ENCODE measurements at places on chromosomes 4 and X.
A peak's percentile ranks its signal among the peaks of the same experiment; 100 is the strongest.

- DNase-seq: no peak
These were observed 107.2 kb downstream of the ATP11C start for GRCh38 chrX:139825618-139826017.

DNA sequence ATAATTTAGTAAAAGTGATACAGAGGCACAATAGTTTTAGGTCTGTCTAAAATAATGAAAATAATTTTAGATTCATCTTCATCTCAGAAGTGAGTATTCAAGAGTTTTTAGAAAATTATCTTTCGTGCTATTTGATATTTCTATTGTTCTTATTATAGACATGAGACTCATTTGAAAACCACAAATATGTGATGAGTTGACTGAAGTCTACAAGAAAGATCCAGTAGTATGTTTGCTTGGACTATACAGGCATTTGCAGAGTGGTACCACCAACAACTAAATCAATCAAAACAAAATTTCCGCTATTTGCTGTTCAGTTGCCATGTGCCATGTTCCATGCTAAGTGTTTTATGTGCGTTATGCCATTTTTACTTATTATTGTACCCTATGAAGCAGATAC is 1318.5 kb downstream of the STIM2 start:
- DNase-seq: no peak

DNA sequence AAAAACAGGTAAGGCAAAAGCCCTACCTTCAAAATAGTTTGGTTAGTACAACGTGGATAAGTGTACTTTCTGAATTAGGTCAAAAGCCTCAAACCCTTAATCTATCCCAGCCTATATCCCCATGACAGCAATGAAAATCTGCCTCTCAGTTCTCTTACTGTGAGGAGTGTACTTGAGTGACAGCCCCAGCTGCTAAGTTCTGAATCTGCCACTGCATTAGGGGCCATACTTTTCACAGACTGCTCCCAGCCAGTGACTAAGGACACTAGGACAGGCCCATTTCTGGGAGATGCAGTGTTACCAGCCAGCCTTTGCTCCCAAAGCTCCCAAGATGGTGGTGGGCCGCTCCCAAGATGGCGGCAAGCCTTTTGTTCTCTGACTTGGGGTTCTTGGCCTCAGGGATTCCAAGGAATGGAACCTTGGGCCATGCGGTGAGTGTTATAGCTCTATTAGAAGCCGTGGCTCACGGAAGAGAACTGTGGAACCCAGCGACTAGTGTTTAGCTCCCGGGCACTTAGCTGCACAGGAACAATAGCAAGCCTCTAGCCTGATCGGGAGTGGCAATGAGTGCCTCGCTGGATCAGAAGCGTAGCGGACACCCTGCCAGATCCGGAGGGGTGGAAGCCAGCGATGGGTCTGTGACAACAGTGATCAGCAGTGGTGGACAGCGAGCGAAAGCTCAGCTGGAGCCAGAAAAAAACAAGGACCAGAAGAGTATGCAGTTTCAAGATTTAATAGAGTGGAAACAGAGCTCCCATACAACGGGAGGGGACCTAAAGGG is 175.6 kb upstream of the NRK start:
- DNase-seq: no peak

- peak; percentile 4 for DNase-seq
These were observed 82.4 kb upstream of the HPRT1 start for GRCh38 chrX:134377537-134377936.

- no peak for DNase-seq
These were observed 81.8 kb upstream of the TEX13A start for GRCh38 chrX:105302246-105302645.

- DNase-seq: no peak
These were observed 116.7 kb upstream of the CXCL13 start for GRCh38 chr4:77488882-77489281.

- DNase-seq: no peak
These were observed 126.3 kb downstream of the PRDM5 start for GRCh38 chr4:120796271-120796670.

GRCh38 chr4:157701695-157701994 is 471.2 kb downstream of the GASK1B start:
- DNase-seq: no peak

DNA sequence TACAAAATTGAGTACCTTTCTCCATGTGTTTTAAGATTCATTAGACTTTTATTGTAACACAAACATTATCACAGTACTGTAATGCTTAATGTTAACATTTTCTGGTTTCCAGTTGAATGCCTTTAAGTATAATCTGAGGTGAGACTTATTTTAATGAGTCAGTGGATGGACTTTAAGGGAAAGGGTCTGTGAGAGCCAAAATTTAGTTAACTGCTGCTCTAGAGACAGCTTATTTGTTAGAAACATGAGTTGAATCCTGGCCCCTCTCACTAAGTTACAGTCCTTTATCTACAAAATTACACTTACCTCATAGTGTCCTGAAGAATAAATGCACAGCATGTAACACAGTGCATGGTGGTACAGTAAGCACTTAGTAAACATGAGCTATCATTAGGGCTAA is 66.0 kb downstream of the PGRMC2 start:
- DNase-seq: no peak

- no peak for DNase-seq
These were observed 94.4 kb upstream of the AMOT start for GRCh38 chrX:112935029-112935428.

GRCh38 chr4:73259571-73260090 is 1.0 kb upstream of the ANKRD17 start:
- DNase-seq: no peak

GRCh38 chr4:25032126-25032525 is 1.4 kb upstream of the LGI2 start:
- peak; percentile 30 for DNase-seq

DNA sequence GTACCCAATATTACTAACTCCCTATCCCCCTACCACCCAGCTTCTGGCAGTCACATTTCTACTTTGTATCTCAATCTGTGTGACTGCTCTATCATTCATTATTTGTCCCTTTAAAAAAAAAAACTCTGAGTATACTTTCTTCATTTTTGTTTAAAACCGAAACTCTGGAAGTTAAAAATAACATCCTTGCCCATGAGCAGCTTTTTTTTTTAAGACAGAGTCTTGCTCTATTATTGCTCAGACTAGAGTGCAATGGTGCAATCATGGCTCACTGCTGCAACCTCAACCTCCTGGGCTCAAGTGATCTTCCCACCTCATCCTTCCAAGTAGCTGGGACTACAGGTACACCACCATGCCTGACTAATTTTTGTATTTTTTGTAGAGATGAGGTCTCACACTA is 15.8 kb downstream of the UBE2K start:
- DNase-seq: no peak

- no peak for DNase-seq
These were observed 201.6 kb downstream of the STIM2 start for GRCh38 chr4:27062256-27062655.

DNA sequence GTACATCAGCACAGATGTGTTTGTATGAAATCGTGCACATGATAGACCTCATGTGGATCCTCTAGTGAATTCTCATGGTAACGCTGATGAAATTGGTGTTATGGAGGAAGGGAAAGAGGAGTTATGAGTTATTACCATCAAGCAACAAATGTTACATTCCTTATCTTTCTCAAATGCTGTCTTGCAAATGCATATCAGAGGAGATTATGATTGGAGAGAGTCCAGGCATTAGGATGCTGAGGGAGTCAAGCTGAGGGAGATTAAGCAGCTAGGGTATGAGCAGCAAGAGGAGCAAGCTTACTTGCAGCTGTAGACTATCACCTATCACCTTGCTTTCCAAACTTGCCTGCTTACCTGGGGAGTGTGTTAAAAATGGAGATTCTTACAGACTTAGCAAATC is 36.8 kb upstream of the SFRP2 start:
- DNase-seq: no peak

DNA sequence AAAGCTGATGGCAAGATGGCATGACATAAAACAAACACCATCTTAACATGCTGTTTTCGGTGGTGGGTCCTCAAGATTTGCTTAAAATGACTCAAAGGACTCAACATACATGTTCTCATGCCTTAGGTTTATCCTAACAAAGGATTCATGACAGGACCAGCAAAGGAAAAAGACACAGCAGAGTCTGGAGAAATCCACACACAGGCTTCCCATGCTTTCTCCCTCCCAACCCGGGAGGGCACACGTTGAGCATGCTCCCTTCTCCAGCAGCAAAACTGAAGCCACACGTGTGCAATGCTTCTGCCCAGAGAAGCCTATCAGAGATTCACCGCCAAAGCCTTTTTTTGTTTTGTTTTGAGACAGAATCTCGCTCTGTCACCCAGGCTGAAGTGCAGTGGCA is 39.9 kb downstream of the SAT1 start:
- DNase-seq: no peak

DNA sequence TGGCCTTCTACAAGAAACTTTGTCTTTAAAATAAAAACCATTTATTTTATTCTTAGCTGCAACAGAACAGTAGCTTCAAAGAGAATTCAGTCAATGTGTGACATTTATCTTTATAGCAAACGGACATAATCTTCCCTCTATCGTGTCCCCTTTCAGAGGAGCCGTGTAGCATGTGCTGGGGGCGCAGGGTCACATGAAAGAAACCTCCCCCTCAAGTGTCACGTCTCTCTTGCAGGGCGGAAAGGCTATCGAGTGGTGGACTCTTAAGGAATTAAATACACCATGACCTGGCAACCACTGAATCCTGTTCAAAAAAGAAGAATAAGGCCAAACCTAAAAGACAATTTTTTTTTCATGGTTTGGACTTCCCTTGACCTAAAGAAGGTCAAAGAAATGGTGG is 40.2 kb downstream of the ZNF827 start:
- no peak for DNase-seq

- DNase-seq: peak; percentile 11
These were observed 72.8 kb downstream of the CLCN5 start for GRCh38 chrX:49995107-49995731.
